ENCODE measurements at places on chromosomes 5 and 9.

- DNase-seq, result no peak
These were observed 623.0 kb downstream of the SLCO4C1 start for GRCh38 chr5:101673120-101673519.

DNA sequence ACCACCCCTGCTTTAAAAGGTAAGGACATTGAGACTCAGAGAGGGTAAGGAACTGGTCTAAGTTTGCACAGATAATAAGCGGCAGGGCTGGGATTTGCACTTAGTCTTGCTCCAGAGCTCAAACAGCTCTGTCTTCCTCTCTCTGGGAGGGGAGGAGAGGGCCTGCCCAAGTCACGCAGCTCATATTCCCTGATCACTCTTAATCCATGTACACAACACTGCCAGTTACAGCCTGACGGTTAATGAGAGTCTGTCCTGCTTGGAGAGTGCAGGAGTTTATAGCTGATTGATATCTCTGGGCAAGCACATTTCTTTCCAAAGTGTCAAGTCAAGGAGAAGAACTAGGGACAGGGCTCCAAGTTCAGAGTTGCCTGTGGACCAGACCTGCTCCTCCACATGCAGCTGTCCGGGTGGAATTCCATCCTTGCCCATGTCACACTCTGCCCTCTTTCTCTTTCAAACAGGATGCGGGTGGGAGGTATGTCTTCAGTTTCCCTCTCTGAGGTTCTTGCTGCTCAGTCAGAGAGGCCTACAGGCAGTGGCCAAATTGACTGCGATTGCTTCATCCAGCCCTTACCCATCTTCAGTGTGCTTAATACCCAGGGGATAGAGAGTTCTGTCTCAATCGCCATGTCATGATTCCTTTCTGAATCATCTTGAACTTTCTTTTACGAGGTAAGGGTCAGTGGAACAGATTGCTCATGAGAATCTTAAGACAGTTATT, 54.5 kb downstream of the GALNT12 start:
- peak; percentile 82 for DNase-seq

GRCh38 chr9:134785325-134786108, 95.1 kb upstream of the FCN2 start:
- DNase-seq, result no peak

- no peak for DNase-seq
These were observed 155.5 kb upstream of the EPB41L4A start for GRCh38 chr5:112574536-112574935.

DNA sequence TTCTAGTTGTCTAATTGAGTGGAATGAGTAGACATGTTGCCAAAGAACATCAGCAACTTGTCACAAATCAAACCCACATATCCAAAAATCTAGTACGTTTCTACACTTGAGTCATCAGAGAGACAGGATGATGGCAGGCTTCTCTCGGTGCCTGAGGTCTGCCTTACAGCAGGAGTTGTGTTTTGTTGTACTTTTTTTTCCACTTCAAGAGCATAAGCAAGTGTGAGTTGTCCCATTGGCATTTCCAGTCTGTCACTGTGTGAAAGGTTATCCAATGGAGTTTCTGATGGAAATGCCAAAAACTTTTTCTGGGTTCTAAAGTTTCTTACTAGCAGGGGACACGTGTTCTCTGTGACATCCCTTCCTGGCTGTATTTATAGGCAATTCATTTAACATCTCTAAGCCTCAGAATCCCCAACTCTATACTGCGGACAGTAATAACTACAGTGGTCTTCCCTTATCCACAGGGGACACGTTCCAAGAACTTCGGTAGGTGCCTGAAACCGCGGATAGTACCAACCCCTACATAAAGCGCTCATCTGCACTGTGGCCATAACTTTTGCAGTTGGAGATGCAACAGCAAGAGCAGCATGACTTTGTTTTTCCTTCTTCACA, 246.5 kb downstream of the SYK start:
- DNase-seq, result peak; percentile 79

GRCh38 chr9:94857791-94858190, 131.3 kb downstream of the AOPEP start:
- DNase-seq, result no peak

- DNase-seq, result no peak
These were observed 74.9 kb downstream of the LMX1B start for GRCh38 chr9:126688617-126689016.

- DNase-seq, result peak; percentile 91
These were observed 10.8 kb upstream of the TTC39B start for GRCh38 chr9:15317836-15318235.

DNA sequence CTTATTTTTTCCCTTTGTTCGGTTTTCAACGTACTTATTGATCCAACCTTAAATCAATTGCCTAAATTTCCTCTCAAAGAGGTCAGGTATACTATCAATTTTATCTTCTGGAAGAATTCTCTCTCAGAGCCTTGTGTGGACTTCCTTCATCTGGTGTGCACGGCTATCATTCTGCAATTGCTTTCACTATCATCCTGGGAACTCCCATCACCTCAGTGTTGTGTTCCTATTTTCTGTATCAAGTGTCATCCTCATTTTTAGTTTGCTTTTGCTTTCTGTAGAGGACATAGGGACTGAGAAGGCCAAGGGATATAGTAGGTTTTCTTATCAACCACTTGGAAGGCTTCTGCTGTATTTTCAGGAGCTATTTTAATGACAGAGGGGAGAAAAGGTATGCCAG, 11.3 kb downstream of the STOM start:
- no peak for DNase-seq

DNA sequence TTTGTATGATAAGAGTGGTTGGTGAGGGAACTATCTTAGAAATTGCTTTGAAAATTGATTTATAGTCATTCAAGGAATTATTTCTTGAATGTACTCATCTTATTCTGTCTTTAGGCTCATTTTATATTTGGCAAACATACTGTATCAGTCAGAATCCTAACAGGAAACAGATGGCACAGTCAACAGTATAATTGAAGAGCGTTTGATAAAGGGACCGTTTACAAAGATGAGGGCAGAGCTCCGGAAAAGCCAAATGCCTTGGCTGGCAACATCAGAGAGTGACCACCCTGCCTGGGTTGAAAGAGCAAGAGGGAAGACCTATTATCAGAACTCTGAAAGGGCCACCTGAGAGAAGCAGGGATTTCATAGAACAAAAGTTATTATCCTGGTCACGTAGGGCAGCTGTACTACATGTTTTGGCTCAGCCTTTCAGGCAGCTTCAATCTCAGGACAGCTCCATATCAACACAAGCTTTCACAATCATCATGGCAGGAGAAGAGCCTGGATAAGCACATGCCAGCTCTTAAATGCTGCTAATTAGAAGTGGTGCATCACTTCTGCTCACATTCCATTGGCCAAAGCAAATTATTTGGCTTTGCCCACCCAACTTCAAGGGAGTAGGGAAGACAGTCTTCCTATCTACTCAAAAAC, 47.2 kb upstream of the ARL15 start:
- DNase-seq, result no peak

GRCh38 chr9:4982721-4983482, 2.2 kb upstream of the JAK2 start:
- DNase-seq, result no peak

- no peak for DNase-seq
These were observed 238.2 kb downstream of the SLIT3 start for GRCh38 chr5:169062690-169063089.

Measured in MG63 (cell line).